ENCODE measurements at places on chromosomes 1 and 21.

DNA sequence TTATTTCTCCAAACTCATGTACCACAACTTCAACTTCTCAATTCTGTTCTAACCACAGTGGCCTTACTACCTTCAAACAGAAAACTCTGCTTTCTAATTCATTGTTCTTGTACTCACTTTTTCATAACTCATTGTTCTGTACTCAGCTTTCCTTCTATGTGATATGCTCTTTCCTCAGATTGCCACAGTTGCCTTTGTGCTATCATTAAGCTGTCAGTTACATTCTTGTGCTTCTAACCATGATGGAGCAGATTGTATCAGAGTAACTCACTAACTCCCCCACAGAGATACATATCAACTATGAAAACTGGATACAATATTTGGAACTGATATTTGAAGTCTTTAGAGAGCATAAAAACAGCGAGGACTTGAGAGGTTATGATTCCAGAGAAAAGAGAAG, 1213.7 kb downstream of the KCNT2 start:
- no peak for DNase-seq

GRCh38 chr1:42691157-42691498, 8.9 kb downstream of the YBX1 start:
- no peak for DNase-seq

- no peak for DNase-seq
Measured at GRCh38 chr1:231971397-231972110, 345.0 kb downstream of the DISC1 start.

GRCh38 chr1:216958569-216958968, 235.3 kb upstream of the ESRRG start:
- no peak for DNase-seq

DNA sequence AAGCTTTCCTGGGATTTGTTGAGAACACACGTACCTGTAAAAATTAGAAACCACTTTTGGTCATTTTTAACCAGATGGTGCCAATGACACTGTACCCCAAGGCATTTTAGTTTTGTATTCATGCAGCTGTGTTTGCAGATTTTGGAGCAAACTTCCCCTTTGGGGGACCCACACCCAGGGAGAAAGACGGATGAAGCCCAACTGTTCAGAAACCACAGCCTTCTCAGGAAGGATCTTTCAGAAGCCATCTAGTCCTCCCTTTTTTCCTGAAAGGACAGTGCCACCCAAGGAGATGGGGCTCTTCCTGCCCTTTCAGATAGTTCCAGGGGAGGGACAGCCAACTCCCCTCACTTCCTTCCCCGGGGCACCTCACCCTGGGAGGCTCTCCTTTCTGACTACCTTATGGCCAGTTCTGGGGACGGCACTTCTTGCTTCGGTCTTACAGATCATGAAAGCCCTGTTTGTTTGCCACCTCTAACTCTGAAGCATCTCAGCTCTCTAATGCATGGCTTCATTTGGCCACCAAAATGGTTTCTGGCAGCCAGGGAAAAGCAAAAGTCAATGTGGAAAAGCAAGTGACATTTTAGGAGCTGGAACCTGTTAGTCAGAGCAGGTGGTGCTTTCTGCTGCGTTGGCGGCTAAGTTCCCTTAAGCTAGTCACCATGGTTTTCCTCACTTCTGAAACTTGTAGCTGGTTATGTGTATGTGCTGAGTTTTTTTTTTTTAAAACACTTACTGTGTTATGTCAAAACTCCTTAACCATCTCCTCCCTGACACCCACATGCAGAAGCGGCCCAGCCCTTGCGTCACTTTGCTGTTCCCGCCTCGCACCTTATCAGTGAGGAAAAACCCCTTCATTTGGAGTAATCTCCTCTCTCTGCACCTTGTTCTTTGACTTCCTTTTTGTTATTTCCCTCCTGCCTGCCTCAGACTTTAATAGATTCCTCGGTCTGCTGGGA, 10.1 kb downstream of the TMCC2 start:
- DNase-seq, result no peak

GRCh38 chr1:3393024-3393986, 61.2 kb upstream of the ARHGEF16 start:
- no peak for DNase-seq

- DNase-seq, result no peak
Measured at GRCh38 chr1:243316366-243316989, 60.6 kb downstream of the SDCCAG8 start.

DNA sequence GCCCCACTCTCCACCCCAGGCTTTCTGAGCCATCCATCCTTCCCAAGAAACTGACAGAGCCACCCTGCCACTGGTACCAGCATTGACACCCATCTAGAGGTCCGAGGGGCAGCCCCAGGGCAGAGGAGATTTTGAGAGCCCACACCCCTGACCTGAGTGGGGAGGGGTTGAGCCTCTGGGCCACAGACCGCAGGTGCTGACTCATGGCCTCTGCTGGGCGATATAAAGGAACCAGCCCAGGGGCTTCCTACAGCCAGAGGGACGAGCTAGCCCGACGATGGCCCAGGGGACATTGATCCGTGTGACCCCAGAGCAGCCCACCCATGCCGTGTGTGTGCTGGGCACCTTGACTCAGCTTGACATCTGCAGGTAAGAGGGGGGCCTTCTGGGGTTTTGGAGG, at the start of gene PADI4:
Gene PADI4 (plus strand): TSS at position 252 of the 400 bp plus-strand sequence. CDS start 26 bp downstream, at position 278.
- DNase-seq, result no peak

DNA sequence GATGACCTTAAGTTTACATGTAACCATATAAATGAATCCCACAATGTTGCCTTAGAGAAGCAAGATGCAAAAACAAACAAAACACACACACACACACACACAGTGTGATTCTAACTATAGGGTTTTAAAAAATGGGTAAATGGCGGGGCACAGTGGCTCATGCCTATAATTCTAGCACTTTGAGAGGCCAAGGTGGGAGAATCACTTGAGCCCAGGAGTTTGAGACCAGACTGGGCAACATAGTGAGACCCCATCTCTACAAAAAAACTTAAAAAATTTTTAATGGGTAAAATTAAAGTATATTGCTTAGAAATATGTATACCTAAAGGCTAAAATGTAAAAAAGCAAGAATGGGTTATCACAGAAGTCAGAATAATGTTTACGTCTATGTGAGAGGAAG, 15.8 kb downstream of the KMO start:
- no peak for DNase-seq

GRCh38 chr1:183871142-183871541, 66.2 kb downstream of the RGL1 start:
- DNase-seq, result no peak

DNA sequence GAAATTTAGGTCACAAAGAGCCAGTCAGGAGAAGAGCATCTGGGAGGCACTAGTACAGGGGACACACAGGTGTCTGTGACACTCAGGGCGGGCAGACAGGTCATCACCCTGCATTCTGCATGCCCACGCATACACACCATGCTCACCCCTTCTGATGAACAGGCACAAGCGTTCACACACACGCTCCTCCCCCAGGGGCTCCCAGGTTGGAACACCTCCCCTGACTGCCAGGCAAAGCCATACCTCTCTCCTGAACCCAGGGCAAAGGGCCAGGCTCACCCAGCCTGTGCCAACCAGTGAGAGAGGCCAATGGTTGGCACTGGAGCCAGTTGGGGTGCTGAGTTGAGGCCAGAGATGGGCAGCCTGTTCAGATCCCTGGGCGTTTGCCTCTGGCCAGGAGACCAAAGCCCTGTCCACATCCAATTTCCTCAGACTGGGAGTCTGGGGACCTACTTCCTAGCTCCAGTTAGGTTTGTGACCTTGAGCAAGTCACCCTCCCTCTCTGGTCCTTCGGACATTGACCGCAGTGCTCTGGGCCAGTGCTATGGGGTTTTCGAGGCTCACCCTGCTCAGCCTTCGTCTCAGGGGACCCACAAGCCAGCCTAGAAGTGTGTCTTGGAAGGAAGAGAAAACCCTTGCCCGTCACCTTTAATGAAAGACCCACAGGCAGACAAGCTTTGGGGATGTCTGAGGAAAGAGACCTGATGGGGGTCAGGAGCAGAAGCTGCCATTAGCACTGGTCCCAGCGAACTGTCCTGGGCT, 5.8 kb upstream of the LAD1 start:
- no peak for DNase-seq
